ENCODE measurements at places on chromosomes 4 and X.

DNA sequence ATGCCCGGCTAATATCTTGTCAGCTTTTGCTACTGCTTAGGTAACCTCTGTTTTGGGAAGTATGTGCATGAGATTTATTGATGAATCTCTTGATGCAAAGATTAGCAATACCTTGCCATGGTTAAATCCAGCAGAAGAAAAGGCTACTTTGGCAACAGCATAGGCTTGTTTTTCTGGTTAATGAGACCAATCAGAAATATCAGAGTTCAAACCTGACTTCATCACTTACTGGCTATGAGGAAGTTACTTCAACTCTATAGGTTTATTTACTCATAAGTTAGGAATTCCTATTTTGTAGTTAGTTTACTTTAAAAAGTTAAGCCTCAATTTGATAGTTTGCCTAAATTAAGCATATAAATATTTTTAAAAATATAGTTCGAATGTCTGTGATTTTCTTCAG lies 93.1 kb downstream of the PDLIM5 start:
- no peak for DNase-seq

- no peak for DNase-seq
Measured at GRCh38 chr4:147076179-147076578, 130.5 kb upstream of the TTC29 start.

GRCh38 chr4:76208005-76208765 lies 5.4 kb downstream of the SCARB2 start:
- no peak for DNase-seq

- no peak for DNase-seq
Measured at GRCh38 chr4:122851568-122851967, 24.9 kb downstream of the FGF2 start.

DNA sequence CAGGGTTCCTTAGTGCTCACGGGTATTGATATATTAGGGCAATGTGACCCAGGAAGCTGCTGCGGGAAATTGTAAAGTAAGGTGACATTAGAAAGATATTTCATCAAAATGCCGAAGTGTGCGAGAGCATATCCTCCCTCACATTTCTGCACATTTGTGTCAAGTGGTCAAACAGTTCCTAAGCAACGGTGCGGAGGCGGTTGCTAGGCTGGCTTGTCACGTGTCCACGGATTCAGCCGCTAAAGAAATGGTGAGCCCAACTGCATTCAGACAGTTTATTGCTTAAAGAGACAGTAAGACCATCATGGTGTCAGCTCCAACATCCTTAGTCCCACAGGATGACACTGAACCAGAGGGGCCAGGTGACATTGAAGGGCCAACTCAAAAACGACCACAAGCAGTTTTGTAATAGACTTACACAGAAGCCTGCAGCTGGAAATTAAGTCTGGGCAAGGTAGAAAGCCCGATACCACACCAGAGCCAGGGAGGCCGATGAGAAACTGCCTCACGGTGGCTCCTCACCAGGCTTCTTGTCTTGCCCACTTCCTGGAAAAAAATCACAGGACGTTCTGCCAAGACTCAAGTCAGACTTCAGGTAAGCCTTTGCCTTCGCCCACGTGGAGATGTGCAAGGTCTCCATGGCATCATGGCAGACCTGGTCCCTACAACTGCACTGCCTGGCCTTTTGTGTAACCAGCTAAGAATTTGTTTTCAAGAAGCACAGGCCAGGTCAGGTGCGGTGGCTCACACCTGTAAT lies 50.4 kb downstream of the USP11 start:
- DNase-seq = no peak

DNA sequence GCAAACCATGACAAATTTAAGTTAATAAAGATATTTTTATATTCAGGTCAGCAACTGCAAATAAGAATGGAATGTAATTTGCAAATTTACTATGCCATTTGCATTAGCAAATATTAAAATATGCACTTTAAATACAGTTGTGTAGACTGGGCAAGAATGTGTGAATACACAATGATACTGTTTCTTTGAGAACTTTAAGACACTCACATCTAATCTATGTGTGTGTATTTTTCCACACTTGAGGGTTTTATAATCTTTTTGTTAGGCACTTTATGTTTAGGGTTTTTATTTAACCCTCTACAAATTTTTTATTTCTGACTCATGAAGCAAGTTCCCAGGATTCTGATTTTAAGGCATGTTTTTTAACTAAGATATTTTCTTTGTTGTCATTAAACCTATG lies 23.9 kb upstream of the NDNF start:
- no peak for DNase-seq

DNA sequence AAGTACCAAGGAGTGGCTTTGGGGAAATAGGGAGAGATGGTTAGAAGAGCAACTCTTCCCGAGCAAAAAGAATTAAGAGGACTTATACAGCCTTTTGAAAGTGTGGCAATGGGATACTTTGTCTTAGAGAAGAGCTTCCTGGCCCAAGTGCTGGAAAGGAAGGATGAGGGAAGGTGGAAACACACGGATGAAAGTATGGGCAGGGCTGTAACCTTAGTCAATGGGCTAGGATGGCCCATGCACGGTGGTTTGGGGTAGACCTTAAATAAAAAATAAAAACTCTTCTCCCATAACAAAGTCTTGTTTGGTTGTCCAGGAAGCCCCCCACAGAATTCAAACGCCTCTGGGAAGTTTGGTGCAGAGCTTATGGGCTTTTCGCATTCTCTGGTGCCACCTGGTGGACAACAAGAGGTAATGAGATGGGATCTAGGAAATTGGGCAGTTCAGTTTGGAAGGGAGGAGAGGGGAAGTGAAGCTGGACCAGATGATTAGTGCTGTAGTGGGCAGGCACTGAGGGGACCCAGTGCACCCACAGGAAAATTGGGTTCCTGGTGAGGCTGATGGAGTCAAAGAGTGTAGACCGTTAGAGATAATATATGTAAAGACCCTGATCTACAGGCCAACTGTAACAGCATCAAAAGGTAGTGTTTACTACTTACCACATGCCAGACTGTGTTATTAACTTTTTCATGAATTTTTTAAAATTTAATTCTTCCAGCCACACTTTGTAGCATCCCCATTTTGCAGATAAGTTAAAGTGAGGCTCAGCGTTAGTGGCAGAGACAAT lies 13.8 kb upstream of the ENOX2 start:
- peak; percentile 0 for DNase-seq

GRCh38 chr4:26687728-26688127 lies 103.8 kb downstream of the TBC1D19 start:
- no peak for DNase-seq

DNA sequence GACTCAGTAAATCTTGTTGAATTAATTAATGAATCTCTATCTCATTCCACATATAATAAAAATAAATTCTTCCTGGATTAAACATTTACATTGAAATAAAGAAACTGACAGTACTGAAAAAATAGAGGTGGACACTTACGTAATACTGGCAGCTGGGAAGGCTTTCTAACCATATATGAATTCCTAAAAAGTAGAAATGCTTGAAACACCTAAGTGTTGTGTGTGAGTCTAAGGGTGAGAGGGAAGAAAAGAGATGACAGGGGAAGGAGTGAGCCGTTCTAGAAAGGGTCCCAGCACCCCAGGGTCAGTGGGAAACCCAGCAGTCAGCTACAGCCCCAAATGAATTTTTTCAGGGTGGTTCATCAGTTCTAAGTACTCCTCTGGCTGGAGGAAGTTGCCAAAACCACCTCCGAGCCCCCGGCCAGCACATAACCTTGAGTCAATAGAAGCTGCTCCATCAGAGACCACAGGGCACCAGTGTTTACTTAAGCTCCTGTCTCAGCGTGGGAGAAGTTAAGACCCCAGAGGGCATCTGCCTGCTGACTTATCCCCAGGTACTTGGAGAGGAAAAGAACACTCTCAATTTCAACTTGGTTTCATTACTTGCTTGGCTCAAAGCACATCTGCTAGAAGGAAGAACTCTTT lies 18.3 kb downstream of the GAB3 start:
- DNase-seq = no peak

- DNase-seq = no peak
Measured at GRCh38 chrX:56366901-56367300, 134.7 kb downstream of the KLF8 start.

GRCh38 chr4:159018062-159018629 lies 84.7 kb upstream of the RAPGEF2 start:
- no peak for DNase-seq

All from cerebellar nuclear complex (tissue), 1 donor.